ENCODE measurements at places on chromosomes 3 and 15.
A peak's percentile ranks its signal among the peaks of the same experiment; 100 is the strongest.

GRCh38 chr3:128496019-128496601 is 3.1 kb upstream of the GATA2 start:
- DNase-seq, result no peak

- DNase-seq, result no peak
These were observed 49.9 kb upstream of the RYK start for GRCh38 chr3:134300520-134300919.

GRCh38 chr3:11601446-11602238 is 42.1 kb downstream of the VGLL4 start:
- DNase-seq, result no peak

DNA sequence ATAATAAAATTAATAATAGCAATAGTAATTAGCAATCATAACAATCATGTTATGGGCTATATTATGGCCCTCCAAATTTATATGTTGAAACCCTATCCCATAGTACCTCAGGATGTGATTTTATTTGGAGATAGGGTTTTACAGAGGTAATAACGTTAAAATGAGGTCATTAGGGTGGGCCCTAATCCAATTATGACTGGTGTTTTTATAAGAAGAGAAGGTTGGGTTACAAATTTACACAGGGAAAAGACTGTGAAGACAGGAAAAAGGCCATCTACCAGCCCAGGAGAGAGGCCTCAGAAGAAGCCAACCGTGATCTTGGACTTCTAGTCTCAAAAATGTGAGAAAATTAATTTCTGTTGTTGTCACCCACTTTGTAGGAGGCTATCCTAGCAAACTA is 353.1 kb downstream of the CHL1 start:
- DNase-seq, result no peak

GRCh38 chr3:76040946-76041345 is 255.6 kb upstream of the ZNF717 start:
- DNase-seq, result no peak

DNA sequence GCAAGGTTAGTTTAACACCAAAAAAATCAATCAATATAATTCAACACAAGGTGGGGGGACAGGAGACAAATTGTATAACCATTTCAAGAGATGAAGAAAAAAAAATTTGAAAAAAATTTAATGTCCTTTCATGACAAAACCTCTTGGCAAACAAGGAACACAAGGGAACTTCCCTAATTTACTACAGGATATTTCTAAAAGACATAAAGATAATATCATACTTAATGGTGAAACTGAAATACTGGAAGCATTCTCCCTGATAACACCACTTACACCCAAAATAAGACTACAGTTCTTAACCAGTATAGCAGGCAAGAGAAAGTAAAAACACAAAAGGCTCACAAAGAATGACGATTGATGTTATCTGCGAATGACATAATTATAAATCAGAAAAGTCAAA is 44.7 kb downstream of the IFT57 start:
- peak; percentile 47 for DNase-seq

GRCh38 chr15:50484781-50485180 is 60.6 kb downstream of the USP8 start:
- DNase-seq, result no peak

GRCh38 chr3:12828751-12829150 is 12.6 kb downstream of the RPL32 start:
- DNase-seq, result no peak

Measured in OCI-M1 (cell line).